ENCODE measurements at places on chromosomes 12 and 14. TPM values are rescaled to one million over a fixed set of nuclear protein-coding genes. Genes with fewer than 3 reads are reported as not detected.

GRCh38 chr12:49111206-49111605, 559 bp upstream of the LMBR1L start:
- no peaks in the 10 kb centered on the region for H3K27me3 ChIP-seq
- H3K4me1 ChIP-seq, result peaks cover 18% of the 10 kb centered on the region
- no peaks in the 10 kb centered on the region for H3K36me3 ChIP-seq
- H3K27ac ChIP-seq, result peak overlapping the region; percentile 56
- H3K4me3 ChIP-seq, result no peak overlapping the region

Gene VCPKMT
- 11.5 TPM for total RNA-seq

GRCh38 chr12:116677202-116677661, 60.6 kb downstream of the SPRING1 start:
- H3K27ac ChIP-seq, result no peak overlapping the region
- no peaks in the 10 kb centered on the region for H3K4me1 ChIP-seq
- no peak overlapping the region for H3K4me3 ChIP-seq
- DNase-seq, result no peak
- H3K36me3 ChIP-seq, result no peaks in the 10 kb centered on the region

DNA sequence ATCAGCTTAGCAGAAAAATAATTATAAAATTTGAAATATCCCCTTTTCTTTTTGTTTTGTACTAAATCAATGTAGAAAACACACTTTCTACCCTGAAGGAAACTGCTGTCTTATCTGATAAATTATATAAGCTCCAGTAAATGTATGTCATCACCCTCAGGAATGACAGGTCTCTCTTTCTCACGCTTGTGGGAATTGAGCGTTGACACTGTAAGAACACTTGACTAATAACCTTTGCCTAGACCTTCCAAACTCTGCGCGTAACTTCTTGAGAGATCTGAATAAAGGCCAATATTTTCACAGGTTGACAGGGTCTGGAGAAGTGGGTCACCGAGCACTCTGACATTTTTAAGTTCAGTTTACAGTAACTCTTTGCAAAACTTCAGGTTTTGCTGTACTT, 138.5 kb downstream of the BCAT1 start:
- DNase-seq, result no peak
- H3K4me1 ChIP-seq, result no peaks in the 10 kb centered on the region
- H3K36me3 ChIP-seq, result no peaks in the 10 kb centered on the region
- no peak overlapping the region for H3K4me3 ChIP-seq
- H3K27ac ChIP-seq, result no peak overlapping the region
- H3K27me3 ChIP-seq, result no peaks in the 10 kb centered on the region

- H3K36me3 ChIP-seq, result no peaks in the 10 kb centered on the region
- no peaks in the 10 kb centered on the region for H3K4me1 ChIP-seq
- DNase-seq, result no peak
Observed at GRCh38 chr12:77031745-77032144, 33.6 kb downstream of the E2F7 start.

Gene HOXC12
- not detected for total RNA-seq

Gene DNAH10
- total RNA-seq, result 0.60 TPM

DNA sequence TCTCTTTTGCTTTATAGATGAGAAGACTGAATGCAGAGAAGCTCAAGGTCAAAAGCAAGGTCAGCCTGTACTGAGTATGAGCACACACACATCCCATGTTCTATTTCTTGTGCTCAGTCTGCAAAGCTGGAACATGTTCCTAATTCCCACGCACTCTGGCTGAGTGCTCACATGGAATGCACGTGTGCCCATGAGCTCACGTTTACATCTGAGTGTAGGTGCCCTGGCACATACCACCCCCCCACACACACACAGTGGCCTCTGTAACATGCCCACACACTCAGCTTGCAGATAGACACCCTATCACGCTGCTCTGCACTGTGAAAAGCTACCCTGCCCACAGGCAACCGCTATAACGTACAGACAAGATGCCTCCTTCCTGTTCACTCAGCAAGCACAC, 700.1 kb downstream of the MED13L start:
- no peaks in the 10 kb centered on the region for H3K4me1 ChIP-seq
- no peak overlapping the region for H3K4me3 ChIP-seq
- no peak overlapping the region for H3K27ac ChIP-seq
- no peaks in the 10 kb centered on the region for H3K36me3 ChIP-seq
- H3K27me3 ChIP-seq, result no peaks in the 10 kb centered on the region

GRCh38 chr12:47751561-47751960, 7.1 kb downstream of the RAPGEF3 start:
- no peak overlapping the region for H3K4me3 ChIP-seq
- H3K27me3 ChIP-seq, result no peaks in the 10 kb centered on the region
- H3K36me3 ChIP-seq, result no peaks in the 10 kb centered on the region

Measured in hepatocyte (in vitro differentiated cells).